ENCODE measurements at places on chromosomes 1 and 21.

DNA sequence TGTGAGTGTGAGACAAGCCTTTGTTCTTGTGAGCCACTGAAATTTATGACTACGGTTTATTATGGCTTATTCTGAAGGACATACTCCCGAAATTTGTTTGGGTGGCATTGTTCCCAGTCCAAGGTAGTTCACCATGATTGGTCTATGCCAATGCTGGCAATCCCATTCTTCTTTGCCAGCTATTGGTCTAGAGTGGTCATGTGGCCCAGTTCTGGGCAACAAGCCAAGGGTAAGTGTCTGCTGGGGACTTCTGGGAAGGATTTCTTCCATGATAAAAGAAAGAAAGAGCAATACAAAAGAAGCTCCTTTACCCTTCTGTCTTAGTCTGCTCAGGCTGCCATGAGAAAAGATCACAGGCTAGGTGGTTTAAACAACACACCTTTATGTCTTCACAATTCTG is 201.6 kb downstream of the SLC35F3 start:
- no peak for DNase-seq

- no peak for DNase-seq
Measured at GRCh38 chr1:105416261-105416660, 1640.2 kb upstream of the PRMT6 start.

DNA sequence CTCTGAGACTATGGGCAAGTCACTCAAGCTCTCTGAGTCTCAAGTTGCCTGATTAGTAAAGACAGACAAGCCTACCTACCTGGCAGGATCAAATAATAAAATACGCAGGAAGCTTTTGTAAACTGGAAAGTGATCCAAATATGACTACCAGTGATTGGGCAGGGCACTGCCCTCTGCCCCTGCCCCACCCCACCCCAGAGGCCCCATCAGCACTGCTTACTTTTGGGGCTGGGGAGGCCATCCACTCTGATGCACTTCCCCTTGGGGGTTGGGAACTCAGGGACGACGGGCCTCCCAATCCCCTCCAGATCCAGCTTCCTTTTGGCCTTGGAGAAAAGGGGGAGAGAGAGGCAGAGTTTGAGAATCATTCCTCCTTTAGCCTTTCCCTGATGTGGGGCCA is 6.9 kb downstream of the E2F2 start:
- DNase-seq = no peak

- DNase-seq = no peak
Measured at GRCh38 chr21:46096596-46097335, 1.1 kb upstream of the COL6A2 start.

- no peak for DNase-seq
Measured at GRCh38 chr1:185533596-185533995, 200.6 kb upstream of the HMCN1 start.

GRCh38 chr1:71399594-71399993 is 318.8 kb upstream of the ZRANB2 start:
- DNase-seq = no peak

DNA sequence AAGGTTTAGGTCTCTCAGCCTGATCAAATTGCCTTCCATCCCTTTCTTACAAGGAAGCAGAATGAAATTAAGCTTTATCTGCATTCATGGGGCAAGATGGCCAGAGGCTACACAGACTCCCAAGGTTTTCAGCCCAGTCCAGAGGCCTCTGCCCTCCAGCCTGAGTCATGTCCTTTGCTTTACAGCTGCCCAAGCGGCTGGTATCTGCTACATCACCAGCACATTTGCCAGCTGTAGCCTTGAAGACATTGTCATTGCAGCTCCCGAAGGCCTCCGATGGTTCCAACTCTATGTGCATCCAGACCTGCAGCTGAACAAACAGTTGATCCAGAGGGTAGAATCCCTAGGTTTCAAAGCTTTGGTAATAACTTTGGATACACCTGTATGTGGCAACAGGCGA is 16.0 kb downstream of the HAO2 start:
- no peak for DNase-seq

DNA sequence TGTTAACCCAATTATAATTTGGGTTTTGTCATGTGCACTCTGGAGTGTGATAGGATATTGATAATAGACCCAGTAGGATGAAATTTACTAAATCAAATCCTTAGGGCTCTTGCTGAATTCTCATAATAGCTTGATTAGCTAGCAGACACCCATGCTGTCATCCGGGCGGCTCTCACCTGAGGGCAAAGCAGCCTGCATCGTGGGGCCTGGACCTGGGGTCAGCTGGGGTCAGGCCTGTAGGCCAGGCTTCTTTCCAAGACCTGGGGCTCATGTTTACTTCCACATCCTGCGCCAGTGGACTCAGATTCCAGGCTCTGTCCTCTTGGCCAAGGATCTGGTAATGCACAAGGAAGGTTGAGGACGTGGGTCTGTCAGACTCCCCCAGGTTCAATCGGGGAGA is 486.3 kb downstream of the NPHP4 start:
- DNase-seq = no peak

DNA sequence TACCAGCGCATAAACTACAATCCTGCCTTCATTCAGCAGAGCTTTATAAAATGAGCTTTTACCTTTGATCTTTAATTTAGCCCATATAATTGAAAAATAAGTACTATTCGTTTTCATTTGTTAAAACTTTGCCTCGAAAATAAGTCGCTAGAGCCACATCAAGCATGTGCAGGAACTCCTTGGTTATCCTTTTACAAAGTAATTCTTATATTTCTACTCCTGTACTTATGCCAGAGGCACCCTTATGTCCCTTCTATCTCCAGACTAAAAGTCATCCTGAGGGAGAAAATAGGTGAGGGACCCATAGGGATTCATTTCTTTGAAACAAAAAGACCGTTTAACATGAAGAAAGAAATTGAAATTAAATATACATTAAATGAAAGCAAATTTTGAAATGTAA is 278.2 kb upstream of the C1orf105 start:
- DNase-seq = no peak

GRCh38 chr1:70458131-70458530 is 47.1 kb downstream of the CTH start:
- DNase-seq = no peak

DNA sequence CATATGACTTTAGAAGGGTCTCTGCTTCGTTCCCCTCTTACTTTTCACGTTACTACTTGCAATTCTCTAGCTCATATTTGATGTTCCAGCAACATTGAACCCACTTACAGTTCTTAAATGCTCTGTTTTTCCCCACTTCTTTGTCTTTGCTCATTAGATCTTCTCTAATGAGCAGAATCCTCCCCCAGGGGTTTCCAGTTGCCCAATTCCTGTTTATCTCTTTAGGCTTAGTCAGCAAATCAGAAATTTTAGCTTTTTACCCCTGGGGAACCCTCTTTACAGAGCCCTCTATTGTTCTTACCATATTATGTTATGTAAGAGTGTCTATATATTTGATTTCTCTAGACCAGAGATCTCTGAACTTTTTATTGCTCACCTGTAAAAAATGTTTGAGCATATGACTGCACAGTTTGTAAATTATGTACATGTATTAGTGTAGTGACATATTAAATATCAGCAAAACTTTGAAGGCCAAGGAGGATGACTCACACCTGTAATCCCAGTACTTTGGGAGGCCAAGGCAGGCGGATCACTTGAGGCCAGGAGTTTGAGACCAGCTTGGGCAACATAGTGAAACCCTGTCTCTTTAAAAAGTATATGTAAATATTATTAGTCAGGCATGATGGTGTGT is 71.4 kb downstream of the FNBP1L start:
- no peak for DNase-seq
